Tibial nerve (tissue), 4 donors: ENCODE measurements at places on chromosomes 2 and 18. TPM values are rescaled to one million over a fixed set of nuclear protein-coding genes. Genes with fewer than 3 reads are reported as not detected.

DNA sequence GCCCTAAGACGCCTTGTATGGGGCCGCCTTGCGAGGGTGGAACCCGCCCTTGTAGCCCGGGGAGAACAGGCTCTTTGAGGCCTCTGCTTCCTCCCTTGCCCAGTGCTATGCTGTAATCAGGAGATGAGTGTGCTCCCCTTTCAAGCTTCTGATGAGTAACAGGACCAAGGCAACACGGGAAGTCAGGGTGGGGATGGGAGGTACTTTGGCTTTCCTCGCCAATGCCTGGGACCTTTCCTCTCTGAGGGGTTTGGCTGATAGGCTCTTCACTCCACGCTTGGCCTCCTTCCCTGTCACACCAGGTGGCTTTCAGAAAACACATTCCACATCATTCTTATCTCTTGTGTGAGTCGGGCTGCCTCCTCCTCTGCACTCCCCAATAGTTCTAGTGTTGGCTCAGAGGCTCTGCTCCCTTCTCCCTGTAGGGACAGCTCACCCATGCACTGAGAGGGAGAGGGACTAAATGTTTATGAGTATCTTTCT, 223.7 kb upstream of the TRIB2 start:
- DNase-seq = no peak

DNA sequence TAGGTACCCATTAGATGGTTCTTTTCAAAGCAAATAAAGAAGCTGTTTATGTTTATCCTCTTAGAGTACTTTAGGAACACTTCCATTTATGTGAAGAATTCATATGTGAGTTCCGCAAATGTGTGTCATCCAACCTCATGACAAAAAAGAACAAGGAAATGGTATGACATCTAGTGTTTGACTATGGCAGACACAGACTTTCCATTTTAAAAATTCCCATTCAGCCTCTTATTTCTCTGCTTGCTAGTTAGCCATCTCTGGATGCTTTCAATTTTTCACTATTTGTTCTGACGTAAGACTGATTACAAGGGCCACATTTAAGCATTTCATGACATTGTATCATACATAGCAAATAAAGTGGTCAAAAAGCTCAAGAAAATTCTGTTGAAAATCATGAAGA, 103.0 kb downstream of the ZAP70 start:
- no peak for DNase-seq

GRCh38 chr2:169546756-169547155, 26.9 kb downstream of the FASTKD1 start:
- no peak for DNase-seq

- no peak for DNase-seq
These were observed 570 bp downstream of the C1QL2 start for GRCh38 chr2:119157850-119158511.

Gene D2HGDH
- 24.7 TPM for total RNA-seq

Gene TUBA4A
- 9.2 TPM for total RNA-seq

Gene MBD1
- total RNA-seq = 78.5 TPM

Gene LYG1
- total RNA-seq = 2.5 TPM
